Aorta (tissue), 5 donors: ENCODE measurements at places on chromosomes 4 and X.

DNA sequence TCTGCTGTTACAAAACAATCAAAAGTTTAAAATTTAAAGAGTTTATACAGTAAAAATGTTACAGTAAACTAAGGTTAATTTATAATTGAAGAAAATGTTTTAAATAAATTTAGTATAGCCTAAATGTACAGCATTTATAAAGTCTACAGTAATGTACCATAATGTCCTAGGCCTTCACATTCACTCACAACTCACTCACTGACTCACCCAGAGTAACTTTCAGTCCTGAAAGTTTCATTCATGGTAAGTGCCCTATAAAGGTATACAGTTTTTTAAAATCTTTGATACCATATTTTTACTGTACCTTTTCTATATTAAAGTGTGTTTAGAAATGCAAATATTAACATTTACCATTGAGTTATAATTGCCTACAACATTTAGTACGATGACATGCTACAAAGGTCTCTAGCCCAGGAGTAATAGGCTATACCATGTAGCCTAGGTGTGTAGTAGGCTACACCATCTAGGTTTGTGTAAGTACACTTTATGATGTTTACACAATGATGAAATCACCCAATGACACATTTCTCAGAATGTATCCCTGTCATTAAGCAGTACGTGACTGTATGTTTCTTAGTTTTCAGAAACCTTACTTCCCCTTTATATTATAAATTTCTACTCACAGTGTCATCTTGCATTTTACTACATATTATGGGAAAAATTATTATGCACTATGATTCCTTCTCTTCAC lies 320.8 kb downstream of the ADAM29 start:
- no peak for DNase-seq

- DNase-seq, result peak; percentile 52
These were observed 9.7 kb upstream of the PLAC8 start for GRCh38 chr4:83124111-83124780.

DNA sequence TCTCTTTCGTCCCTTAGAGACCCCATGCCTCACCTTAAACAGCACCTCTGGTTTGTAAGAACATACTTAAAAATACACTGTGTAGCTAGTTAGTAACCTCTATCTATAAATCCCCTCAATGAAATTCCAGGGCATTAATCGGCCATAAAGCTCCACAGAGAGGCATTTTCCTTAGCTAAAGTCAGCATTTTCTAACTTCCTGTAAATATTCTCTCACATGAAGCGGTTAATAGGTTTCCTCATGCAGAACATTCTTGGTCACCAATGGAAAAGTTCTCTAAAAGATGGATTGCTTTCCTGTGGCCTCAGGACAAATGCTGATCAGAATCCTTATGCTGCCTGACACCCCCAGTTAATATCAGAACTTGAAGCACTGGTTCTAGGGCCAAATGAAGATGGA lies 248.6 kb upstream of the BOD1L1 start:
- DNase-seq, result no peak

DNA sequence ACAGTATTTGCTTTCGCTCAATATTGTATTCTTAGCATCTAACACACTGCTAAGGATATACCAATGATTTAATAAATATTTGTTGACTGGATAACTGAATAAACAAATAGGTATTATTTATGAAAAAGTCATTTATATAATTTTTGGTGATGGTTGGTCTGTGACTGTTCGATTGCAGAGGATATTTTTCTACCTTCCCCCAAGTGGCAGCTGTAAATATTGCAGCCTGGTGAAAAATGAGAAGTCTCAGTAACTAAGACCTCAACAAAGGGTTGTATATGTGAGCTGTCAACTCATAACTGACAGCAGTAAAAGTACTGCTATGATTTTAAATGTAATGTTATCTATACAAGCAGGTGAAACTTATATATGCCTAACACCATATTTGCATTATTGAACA lies 36.0 kb downstream of the HTR2C start:
- no peak for DNase-seq

GRCh38 chrX:22746081-22746480 lies 253.7 kb upstream of the DDX53 start:
- DNase-seq, result no peak
